ENCODE measurements at places on chromosomes 7 and 10. TPM values are rescaled to one million over a fixed set of nuclear protein-coding genes. Genes with fewer than 3 reads are reported as not detected.

Gene PVRIG
- total RNA-seq, result 32.1 TPM

- H3K4me1 ChIP-seq, result no peaks in the 10 kb centered on the region
- no peak overlapping the region for H3K4me3 ChIP-seq
- no peaks in the 10 kb centered on the region for H3K27me3 ChIP-seq
- H3K36me3 ChIP-seq, result no peaks in the 10 kb centered on the region
- no peak overlapping the region for H3K27ac ChIP-seq
Observed at GRCh38 chr7:89133819-89134218, 338.3 kb upstream of the TEX47 start.

- H3K27ac ChIP-seq, result no peak overlapping the region
- no peak for DNase-seq
- no peak overlapping the region for H3K4me3 ChIP-seq
- no peaks in the 10 kb centered on the region for H3K27me3 ChIP-seq
- no peaks in the 10 kb centered on the region for H3K4me1 ChIP-seq
Observed at GRCh38 chr7:104225451-104225850, 17.6 kb upstream of the ORC5 start.

GRCh38 chr10:122034149-122034756, 45.3 kb downstream of the TACC2 start:
- H3K4me3 ChIP-seq, result no peak overlapping the region
- H3K27ac ChIP-seq, result no peak overlapping the region
- H3K27me3 ChIP-seq, result no peaks in the 10 kb centered on the region
- no peak for DNase-seq
- no peaks in the 10 kb centered on the region for H3K4me1 ChIP-seq

GRCh38 chr7:41481353-41481752, 221.5 kb downstream of the INHBA start:
- no peak for DNase-seq
- no peaks in the 10 kb centered on the region for H3K27me3 ChIP-seq
- H3K4me1 ChIP-seq, result no peaks in the 10 kb centered on the region
- H3K27ac ChIP-seq, result no peak overlapping the region
- no peaks in the 10 kb centered on the region for H3K36me3 ChIP-seq

All from naive thymus-derived CD4-positive, alpha-beta T cell (primary cell).